Mucosa of descending colon (tissue), 3 donors: ENCODE measurements at places on chromosomes 1 and 21.

GRCh38 chr1:204136814-204137213, 15.0 kb downstream of the ETNK2 start:
- DNase-seq, result no peak

- DNase-seq, result no peak
Measured at GRCh38 chr1:48082271-48082962, 85.2 kb upstream of the TRABD2B start.

GRCh38 chr1:81799939-81800694, 617 bp upstream of the ADGRL2 start:
- peak; percentile 45 for DNase-seq

DNA sequence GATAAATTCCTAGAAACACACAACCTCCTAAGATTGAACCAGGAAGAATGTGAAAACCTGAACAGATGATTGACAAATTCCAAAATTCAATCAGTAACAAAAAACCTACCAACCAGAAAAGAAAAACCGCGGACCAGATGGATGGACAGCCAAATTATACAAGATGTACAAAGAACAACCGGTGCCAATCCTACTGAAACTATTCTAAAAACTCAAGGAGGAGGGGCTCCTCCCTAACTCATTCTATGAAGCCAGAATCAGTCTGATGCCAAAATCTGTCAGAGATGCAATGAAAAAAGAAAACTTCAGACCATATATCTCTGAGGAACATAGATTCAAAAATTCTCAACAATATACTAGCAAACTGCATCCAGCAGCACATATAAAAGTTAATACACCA, 262.4 kb upstream of the DAB1 start:
- no peak for DNase-seq

GRCh38 chr1:234881893-234882771, 246.5 kb downstream of the TOMM20 start:
- no peak for DNase-seq

GRCh38 chr1:38135625-38136414, 89.2 kb upstream of the POU3F1 start:
- no peak for DNase-seq

DNA sequence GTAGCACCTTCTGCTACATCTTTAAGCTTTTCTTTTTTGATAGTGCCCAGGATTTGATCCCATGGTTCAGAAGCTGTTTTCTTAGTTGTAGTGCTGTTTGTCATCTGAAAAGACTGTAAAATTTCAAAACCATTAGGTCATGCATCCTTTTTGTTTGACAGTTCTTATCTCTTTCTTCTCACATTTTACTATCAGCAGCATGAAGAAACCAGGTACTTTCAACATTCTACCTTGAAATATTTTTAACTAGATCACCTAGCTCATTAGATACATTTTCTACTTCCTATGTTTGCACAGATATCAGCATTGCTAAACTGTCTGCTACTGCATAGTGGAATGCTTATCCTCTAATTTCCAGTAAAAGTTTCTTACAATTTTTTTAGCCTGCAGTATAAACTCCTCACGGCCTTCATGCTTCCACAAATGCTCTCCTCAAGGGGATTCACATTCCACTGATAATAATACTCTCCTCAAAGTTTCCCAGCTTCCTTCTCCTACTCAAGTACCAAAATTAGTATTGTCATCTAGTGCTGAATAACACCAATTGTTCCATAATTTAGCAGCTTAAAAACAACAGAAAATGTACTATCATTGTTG, 243.9 kb upstream of the ZRANB2 start:
- no peak for DNase-seq

DNA sequence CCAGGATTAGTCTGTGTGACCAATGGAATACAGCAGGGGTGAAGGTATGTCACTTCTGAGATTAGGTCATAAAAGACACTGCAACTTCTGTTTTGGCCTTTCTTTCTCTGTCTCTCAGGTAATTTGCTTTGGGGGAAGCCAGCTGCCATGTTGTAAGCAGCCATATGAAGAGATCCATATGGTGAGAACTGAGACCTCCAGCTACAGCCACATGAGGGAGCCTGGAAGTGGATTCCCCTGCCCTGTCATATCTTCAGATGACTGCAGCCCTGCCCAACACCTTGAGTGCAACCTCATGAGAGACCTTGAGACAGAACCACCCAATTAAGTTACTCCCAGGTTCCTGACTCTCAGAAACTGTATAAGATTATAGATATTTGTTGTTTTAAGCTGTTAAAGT, 70.1 kb upstream of the ESRRG start:
- no peak for DNase-seq

GRCh38 chr1:24323281-24323680, 4.1 kb downstream of the GRHL3 start:
- no peak for DNase-seq
